ENCODE measurements at places on chromosomes 3 and 15. TPM values are rescaled to one million over a fixed set of nuclear protein-coding genes. Genes with fewer than 3 reads are reported as not detected.

BDH1 gene
- total RNA-seq, result 5.4 TPM

- H3K27me3 ChIP-seq, result no peaks in the 10 kb centered on the region
- H3K4me3 ChIP-seq, result no peak overlapping the region
- no peak overlapping the region for H3K27ac ChIP-seq
- H3K4me1 ChIP-seq, result no peaks in the 10 kb centered on the region
Measured at GRCh38 chr3:179881791-179882190, 154.9 kb downstream of the PEX5L start.

DNA sequence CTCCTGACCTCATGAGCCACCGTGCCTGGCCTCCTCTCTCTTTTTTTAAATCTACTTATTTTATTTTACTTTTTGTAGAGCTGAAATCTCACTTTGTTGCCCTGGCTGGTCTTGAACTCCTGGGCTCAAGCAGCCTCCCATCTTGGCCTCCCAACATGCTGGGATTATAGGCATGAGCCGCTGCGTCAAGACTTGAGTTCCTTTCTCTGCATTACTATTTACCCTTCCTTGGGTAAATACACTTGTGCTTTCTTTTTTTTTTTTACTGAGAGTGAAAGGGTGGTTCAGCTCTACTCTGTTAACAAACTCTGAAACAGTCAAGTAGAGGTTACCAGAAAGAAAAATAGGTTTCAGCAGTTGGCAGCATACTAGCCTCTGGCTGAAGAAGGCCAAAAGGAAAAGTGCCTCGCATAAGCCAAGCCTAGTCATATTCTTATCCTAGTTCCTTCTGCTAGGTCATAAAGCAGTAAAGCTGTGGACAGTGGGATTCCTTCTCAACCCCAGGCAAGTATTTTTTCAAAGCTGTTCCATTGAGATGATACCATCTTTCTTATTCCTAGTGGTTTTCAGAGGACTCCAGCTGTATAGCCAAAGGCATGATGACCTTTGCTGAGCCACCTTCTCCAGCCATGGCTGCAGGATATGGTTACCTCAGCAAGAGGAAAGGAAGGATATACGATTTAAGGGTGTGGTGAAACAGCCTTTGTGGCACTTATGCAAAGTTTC lies 135.1 kb downstream of the RBPMS2 start:
- peaks cover 8% of the 10 kb centered on the region for H3K4me1 ChIP-seq
- no peak for DNase-seq
- no peaks in the 10 kb centered on the region for H3K27me3 ChIP-seq
- H3K36me3 ChIP-seq, result no peaks in the 10 kb centered on the region

DNA sequence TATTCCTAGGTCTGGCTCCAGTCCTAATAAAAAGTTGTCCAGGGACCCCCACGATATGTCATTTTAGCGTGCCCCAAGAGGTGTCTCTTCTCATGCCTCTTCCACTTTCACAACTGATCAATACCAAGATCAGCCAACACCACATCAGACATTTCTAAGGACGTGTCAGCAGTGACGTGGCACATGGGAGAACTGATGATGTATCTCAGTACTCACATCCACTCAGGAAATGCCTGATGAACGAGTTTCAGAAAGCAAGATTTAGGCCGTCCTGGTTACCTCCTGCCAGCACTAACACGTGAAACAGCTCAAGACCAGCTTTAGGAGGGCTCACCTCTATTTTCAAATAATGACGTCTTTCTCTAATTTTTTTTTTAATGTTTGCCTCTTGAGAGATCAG lies 19.6 kb downstream of the VGLL4 start:
- H3K4me1 ChIP-seq, result peaks cover 71% of the 10 kb centered on the region
- H3K27ac ChIP-seq, result peak overlapping the region; percentile 72
- DNase-seq, result no peak
- H3K36me3 ChIP-seq, result no peaks in the 10 kb centered on the region

RBMS3 gene
- total RNA-seq, result 23.5 TPM

RYR3 gene
- 68.7 TPM for total RNA-seq

GRCh38 chr3:45145223-45145622 lies 955 bp downstream of the CDCP1 start:
- peaks cover 9% of the 10 kb centered on the region for H3K4me1 ChIP-seq
- no peak for DNase-seq
- no peaks in the 10 kb centered on the region for H3K27me3 ChIP-seq
- H3K4me3 ChIP-seq, result peak overlapping the region; percentile 67
- no peaks in the 10 kb centered on the region for H3K36me3 ChIP-seq

BCHE gene
- total RNA-seq, result 1.4 TPM

DNA sequence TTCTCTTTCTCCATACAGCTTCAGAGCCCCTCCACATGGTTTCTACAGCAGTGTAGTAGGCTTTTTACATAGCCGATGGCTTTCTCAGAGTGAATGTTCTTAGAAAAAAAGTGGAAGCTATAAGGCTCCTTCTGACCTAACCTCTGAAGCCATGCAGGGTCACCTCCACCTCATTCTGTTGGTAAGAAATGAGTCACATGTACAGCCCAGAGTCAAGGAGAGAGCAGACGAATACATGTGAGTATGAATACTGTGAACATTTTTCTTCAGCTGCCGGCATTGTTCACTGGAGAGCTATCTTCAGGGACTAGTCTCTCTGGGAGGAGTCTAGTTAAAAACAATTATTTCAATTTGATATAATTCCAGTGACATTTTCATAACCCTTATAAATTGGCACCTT lies 68.2 kb upstream of the THRB start:
- H3K36me3 ChIP-seq, result no peaks in the 10 kb centered on the region
- no peaks in the 10 kb centered on the region for H3K4me1 ChIP-seq
- no peak overlapping the region for H3K27ac ChIP-seq
- H3K4me3 ChIP-seq, result no peak overlapping the region
- H3K27me3 ChIP-seq, result no peaks in the 10 kb centered on the region
- no peak for DNase-seq

GRCh38 chr15:63060699-63061098 lies 18.2 kb downstream of the TPM1 start:
- no peak overlapping the region for H3K4me3 ChIP-seq
- H3K27me3 ChIP-seq, result no peaks in the 10 kb centered on the region
- H3K4me1 ChIP-seq, result peaks cover 24% of the 10 kb centered on the region
- H3K36me3 ChIP-seq, result peaks cover 95% of the 10 kb centered on the region

DNA sequence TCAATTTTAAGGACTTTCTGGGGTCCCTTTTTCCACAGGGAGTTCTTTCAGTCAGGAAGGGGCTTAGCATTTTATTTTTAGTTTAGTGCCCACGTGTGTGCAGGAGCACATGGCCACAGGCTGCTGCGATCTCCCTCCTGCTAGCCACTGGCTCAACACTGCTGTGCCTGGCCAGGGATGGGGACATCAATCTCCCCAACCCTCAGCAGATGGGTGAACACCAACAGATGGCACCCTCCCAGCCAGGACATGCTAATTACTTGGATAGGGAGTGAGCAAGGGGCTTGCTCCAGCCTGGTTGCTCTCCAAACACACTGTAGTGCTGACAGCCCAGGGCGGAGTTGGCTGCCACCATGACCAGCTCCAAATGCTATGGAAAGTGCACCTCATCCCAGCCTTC lies 7.4 kb upstream of the RIOX2 start:
- no peak for DNase-seq
- H3K27ac ChIP-seq, result peak overlapping the region; percentile 12
- H3K27me3 ChIP-seq, result no peaks in the 10 kb centered on the region

DET1 gene
- 7.8 TPM for total RNA-seq

- H3K27me3 ChIP-seq, result no peaks in the 10 kb centered on the region
- H3K27ac ChIP-seq, result no peak overlapping the region
- H3K4me1 ChIP-seq, result peaks cover 3% of the 10 kb centered on the region
Measured at GRCh38 chr3:149212386-149212785, 9.2 kb downstream of the CP start.

- no peak for DNase-seq
- peaks cover 56% of the 10 kb centered on the region for H3K36me3 ChIP-seq
- H3K27ac ChIP-seq, result no peak overlapping the region
- no peaks in the 10 kb centered on the region for H3K27me3 ChIP-seq
Measured at GRCh38 chr3:3133500-3133899, 6.8 kb downstream of the TRNT1 start.

SERINC4 gene
- total RNA-seq, result 0.18 TPM

LRRC31 gene
- total RNA-seq, result not detected

- peaks cover 58% of the 10 kb centered on the region for H3K36me3 ChIP-seq
- H3K27ac ChIP-seq, result no peak overlapping the region
- H3K4me1 ChIP-seq, result no peaks in the 10 kb centered on the region
- H3K4me3 ChIP-seq, result no peak overlapping the region
- no peaks in the 10 kb centered on the region for H3K27me3 ChIP-seq
Measured at GRCh38 chr3:187072511-187072910, 66.8 kb downstream of the RPL39L start.

BCL2A1 gene
- total RNA-seq, result 1.1 TPM

DNA sequence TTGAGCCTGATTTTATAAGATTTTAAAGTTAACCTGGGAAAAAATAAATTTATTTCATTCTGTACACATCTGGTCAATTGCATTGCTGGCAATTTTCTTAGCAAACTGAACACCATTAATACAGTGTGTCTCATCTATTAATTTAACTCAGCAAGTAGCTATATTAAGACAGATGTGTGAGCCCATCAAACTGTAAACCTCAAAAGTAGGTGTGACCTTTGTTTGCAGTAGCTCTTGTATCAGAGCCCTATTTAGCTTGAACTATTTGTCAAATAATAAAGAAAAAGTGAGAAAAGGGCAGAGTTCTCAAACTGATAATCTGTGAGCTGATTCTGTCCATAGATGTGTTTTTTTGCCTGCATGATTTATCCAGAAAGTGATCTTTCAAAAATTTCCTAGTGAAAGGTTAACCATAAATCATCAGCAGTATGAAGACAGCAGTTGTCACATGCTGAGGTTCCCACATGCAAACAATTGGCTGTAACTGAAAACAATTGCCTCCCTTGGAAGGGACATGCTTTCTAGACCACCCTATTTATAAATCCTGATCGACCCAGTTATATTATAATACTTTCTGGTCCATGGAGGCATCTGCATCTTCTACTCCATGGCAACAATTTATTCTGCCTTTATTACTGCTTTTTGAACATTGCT lies 646.5 kb downstream of the NSUN3 start:
- no peak overlapping the region for H3K4me3 ChIP-seq
- H3K27ac ChIP-seq, result no peak overlapping the region
- no peaks in the 10 kb centered on the region for H3K27me3 ChIP-seq
- DNase-seq, result no peak

DNA sequence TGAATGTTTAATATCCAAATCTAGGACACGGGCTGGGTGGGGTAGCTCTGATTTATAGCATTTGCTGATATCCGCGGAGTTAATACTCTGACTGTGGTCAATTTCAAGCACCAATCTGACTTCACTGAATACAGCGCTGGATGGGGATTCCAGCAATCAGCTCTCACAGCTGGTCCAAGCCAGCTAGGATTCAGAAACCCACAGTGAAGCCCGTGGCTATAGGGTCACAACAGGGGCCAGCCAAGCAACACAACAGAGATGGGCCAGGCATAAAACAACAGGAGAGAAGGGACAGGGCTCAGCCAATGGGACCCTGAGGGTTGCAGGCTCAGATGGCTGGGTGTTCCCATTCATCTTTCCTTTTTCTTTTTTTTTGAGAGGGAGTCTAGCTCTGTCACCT lies 5.4 kb upstream of the LMAN1L start:
- H3K4me1 ChIP-seq, result peaks cover 4% of the 10 kb centered on the region
- no peak overlapping the region for H3K27ac ChIP-seq
- peaks cover 23% of the 10 kb centered on the region for H3K36me3 ChIP-seq
- DNase-seq, result no peak

All from psoas muscle (tissue), 8 donors.